Left renal pelvis (tissue), 4 donors: ENCODE measurements at places on chromosomes 7 and 10. TPM values are rescaled to one million over a fixed set of nuclear protein-coding genes. Genes with fewer than 3 reads are reported as not detected.

The STK31 gene
- 0.85 TPM for polyA plus RNA-seq

GRCh38 chr10:6321880-6322279 lies 119.1 kb downstream of the PFKFB3 start:
- DNase-seq = no peak

DNA sequence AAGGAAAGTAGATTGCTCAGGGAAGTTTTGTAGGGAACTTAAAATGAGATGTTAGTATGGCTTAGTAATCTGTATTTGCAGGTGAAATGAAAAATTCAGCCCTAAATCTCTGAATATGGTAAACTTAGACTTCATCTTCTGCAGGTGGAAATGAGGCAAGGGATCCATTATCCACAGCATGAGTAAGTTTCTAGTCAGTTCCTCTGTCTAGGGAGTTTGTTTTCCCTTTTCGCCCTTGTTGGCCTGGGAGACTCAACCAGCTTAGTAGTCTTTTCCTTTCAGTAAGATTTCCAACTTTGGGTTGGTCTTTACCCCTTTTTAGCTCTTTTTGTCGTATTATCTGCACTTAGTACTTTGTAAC lies 65.6 kb downstream of the ZEB1 start:
- no peak for DNase-seq

The CRHR2 gene
- polyA plus RNA-seq = 0.13 TPM
